ENCODE measurements at places on chromosomes 1 and 21.

GRCh38 chr1:30888391-30888790 lies 20.2 kb downstream of the SDC3 start:
- DNase-seq, result peak; percentile 94

- DNase-seq, result no peak
These were observed 85.6 kb upstream of the ARHGEF16 start for GRCh38 chr1:3368711-3369445.

GRCh38 chr1:177800400-177801088 lies 169.3 kb downstream of the SEC16B start:
- no peak for DNase-seq

- DNase-seq, result peak; percentile 49
These were observed 21.9 kb upstream of the GPR157 start for GRCh38 chr1:9150582-9151327.

- DNase-seq, result peak; percentile 85
These were observed 6.1 kb downstream of the IER5 start for GRCh38 chr1:181094416-181095212.

GRCh38 chr1:221663321-221663720 lies 78.6 kb downstream of the DUSP10 start:
- peak; percentile 18 for DNase-seq

DNA sequence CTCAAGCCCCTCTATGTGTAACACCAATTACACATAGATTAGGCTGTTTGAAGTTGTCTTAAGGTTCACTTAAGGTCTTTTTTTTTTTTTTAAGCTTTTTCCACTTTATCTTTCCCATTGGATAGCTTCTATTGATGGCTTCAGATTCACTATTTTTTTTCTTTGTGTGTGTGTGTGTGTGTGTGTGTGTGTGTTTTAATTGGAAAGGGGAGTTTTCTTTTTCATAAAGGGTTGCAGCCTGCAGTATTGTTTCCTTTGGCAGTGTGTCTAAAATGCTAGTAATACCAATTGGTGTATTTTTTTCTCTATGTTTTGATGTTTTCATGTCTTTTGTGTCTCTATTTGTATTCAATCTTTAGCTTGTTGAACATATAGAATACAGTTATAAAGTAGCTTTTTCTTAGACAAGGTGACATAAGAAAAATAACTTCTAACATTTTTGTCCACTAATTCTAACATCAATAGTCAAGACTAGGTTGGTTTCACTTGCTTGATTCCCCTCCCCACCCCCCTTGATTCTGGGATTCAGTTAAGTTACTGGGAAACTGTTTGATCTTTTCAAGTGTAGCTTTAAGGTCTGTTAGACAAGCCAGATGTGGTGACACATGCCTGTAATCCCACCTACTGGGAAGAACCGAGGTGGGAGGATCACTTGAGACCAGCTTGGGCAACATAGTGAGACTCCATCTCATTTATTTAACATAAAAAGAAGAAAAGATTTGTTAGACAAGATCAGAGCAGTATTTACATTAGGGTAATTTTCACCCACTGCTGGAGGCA lies 21.4 kb downstream of the PRRC2C start:
- DNase-seq, result peak; percentile 43

DNA sequence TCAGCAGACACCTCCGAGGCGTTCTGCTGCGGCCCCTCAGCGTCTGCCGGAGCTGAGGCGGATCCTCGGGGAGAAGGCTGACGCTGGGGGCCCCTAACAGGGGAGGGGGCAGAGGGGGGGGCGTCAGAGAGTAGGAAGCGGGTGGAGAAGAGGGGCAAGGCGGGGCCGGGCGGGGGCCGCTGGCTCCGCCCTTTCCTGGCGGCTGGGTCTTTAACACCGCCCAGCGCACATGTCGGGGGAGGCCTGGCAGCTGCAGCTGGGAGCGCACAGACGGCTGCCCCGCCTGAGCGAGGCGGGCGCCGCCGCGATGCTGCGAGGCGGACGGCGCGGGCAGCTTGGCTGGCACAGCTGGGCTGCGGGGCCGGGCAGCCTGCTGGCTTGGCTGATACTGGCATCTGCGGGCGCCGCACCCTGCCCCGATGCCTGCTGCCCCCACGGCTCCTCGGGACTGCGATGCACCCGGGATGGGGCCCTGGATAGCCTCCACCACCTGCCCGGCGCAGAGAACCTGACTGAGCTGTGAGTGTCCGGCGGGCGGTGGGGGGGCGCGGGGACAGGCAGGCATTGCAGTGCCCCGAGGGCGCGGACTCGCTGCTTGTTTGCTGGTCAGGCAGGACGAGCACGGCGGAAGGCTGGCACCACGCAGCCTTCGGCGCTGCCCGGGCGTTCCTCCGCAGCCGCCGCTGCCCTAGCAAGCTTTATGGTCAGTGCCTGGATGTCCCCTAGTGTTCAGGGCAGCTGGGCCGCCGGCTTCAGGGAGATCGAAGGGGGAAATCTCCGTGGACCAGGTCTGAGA lies at the start of gene NTRK1:
TSS of gene NTRK1 (plus strand) at position 238 of the 796 bp plus-strand sequence. CDS start at position 308, 70 bp downstream.
- DNase-seq, result peak; percentile 27

DNA sequence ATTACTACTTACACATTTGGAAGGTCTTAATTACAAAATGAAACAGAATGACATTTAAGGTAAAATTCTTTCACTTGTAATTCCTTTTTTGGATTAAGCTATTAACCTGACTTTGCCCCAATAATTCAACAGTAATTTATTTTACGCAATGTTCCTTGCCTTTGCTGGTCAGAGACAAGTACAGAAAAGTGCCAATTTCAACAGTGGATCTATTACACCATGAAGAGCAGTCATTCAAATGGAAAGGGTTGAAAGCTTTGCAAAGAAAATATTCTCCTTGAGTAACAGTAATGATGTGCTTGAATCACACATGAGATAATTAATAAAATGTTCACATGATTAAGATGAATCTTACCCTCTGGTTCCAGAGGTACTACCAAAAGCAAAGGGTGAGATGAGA lies 84.7 kb downstream of the APP start:
- DNase-seq, result no peak

DNA sequence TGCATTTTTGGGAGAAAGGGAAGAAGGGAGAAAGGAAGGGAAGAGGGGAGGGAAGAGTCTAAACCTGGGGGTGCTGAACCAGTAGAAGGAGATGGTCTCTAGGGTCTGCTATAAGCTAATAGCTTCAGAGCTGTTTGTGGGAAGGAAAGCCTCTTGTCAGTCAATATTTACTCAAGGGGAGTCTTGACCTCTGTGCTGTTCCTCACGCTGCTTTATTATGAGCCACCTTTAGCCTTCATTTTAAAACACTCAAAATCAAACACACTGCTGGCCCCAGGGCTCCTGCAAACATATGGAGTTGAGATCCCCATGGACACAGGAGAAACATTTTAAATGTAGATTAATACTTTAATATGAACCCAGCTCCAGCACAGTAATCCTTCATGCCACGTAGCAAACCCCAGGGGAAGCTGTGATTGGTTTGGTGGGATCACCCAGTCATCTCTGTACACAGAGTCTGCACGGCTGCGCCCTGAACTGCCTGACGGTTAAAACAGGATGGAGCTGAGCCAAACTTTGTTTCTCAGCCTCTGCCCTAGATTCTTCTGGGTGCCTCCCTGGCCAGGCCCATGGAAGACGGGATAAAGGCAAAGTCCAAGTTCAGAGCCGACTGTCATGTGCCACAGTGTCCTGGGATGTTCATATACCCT lies 40.2 kb upstream of the VWA5B1 start:
- DNase-seq, result no peak

- DNase-seq, result peak; percentile 48
These were observed 31.0 kb downstream of the ILDR2 start for GRCh38 chr1:166944186-166944967.

DNA sequence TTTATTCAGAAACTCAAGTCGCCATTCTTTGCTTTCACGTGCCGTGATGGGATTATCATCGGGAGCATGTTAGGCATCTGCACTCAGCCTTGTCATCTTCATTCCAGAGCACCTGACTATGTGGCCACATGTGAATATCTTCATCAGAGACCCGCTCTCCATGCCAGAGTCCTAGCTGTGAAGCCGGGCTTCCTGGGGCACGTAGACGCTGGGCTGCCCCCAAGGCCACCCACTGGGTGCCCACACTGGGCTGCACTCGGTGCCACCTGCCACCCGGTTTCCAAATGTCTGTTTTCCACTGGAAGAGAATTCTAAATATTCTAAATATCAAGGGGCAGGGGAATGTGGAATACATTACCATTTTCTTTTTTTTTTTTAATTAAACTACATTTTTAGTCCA lies 43.8 kb downstream of the SLC37A1 start:
- DNase-seq, result no peak

DNA sequence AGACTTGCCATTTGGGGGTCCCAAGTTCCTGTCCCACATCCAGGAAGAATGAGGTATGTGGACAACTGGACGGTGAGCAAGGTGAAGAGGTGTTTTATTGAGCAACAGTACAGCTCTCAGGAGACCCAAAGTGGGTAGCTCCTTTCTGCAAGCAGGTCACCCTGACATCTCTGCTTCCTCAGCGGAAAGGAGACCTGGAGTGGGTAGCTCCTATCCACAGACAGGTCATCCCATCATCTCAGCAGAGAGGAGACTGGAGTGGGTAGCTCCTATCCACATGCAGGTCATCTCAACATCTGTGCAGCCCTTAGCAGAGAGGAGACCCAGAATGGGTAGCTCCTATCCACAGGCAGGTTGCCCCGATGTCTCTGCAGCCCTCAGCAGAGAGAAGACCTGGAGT lies 13.8 kb upstream of the FNBP1L start:
- DNase-seq, result no peak

DNA sequence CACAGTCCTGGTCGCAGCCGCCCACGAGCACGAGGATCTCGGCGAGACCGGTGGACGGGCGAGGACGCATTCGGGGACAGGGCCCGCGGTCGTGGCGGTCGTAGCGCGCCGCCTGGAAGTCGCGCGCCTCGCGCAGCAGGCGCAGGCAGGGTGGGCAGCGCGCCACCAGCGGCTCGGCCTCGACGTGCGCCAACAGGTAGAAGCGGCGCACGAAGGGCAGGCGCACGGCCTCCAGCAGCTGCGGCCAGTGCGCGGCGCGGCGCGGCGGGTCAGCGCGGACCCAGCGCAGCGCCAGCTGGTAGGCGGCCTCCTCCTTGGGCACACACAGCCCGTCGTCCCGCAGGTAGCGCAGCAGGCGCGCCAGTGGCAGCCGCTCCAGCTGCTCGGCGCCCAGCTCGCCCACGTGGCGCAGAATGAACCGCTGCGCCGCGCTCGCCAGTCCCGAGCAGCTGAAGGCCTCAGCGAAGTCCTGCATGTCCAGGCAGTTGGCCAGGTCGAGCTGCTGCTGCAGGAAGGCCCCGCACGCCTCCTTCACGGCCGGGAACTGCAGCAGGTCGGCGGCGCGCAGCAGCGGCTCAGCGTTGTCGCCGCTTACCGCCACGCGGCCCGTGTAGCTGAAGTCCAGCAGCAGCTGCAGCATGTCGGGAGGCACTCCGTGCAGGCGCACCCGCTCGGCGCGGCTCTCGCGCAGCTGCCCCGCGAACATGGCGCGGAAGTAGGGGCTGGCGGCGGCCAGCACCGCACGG lies 573 bp downstream of the KLHL21 start:
- peak; percentile 72 for DNase-seq

- peak; percentile 68 for DNase-seq
These were observed 1.4 kb downstream of the GUK1 start for GRCh38 chr1:228141226-228142044.

GRCh38 chr1:19960591-19960990 lies 18.8 kb downstream of the PLA2G2A start:
- DNase-seq, result no peak

- DNase-seq, result no peak
These were observed 599.9 kb upstream of the RGS18 start for GRCh38 chr1:191558379-191558778.

DNA sequence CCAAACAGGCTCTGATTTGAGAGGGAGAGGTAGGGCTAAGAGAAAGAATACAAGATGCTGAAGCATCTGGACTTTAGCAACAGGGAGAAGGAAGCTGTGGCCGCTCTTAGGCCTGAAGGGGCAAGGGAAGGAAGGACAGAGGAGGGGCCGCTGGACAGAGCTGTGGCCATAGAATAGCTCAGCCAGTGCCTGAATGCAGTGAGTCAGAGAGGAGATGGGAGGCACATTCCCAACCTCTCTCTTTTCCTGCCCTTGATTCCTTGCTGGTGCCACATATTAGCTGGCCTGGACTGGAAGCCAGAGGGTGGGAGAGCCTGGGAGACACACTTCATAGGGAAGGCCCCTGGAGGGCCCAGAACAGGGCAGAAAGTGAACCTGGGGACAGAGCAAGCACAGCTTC lies 83.4 kb upstream of the POU3F1 start:
- no peak for DNase-seq

DNA sequence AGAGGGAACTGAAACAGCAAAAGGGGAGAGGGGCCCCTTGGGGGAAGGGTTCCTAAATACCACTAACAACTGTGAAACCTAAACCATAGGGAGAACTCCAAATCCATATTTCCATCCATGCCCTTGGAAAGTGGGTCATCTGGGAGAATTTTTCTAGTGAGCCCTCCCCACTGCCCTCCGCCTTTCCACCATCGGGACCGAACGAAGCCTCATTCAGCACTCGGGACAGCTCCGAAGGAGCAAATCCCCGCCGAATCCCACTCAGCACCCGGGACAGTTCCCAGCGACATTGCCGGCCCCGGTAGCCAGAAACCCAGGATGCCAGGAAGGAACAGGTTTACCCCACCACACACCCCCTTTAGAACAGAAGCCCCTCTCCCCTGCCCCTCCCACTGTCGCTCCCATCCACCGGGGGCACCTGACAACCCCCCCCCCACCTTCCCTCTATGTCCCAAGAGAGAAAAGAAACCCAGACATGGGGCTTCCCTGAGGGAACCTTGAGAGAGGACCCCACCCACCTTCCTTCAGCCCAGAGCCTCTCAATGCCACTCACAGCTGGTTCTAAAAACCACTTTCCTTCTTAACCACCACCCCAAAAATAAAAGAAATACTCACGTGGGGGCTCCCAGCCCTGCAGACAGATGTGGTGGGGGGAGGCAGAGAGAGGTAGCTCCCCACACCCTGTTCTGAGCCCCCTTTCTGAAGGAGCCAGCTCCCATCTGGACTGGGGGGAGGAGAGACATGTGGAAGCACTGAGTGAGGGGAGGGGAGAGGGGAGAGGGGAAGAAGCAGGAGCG lies 4.5 kb downstream of the DLGAP3 start:
- DNase-seq, result peak; percentile 67

DNA sequence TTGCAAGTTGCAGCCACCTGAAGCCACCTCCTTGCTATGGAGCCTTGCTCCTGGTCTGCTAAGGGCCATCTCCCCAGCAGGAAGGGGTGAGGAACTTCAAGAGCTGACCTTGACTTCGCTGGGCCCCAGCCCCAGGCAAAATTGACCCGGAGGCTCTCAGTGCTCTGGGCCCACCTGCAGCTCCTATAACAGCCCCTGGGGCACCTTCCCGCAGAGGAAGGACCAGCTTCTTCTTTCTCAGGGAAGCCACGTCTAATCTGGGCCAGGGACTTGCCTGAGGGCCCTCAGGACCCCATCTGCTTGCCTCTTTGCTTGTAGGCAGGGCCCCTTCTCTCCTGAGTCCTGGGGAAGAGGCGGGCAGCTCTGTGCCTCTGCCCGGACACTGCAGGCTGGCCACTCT lies 30.9 kb upstream of the GNPAT start:
- DNase-seq, result no peak

GRCh38 chr1:237507005-237507404 lies 383.7 kb downstream of the ZP4 start:
- no peak for DNase-seq

Measured in mesenchymal stem cell (in vitro differentiated cells and primary cell).